Activated CD4-positive, CD25-positive, alpha-beta regulatory T cell (primary cell): ENCODE measurements at places on chromosomes 7 and 10.

- DNase-seq = no peak
Measured at GRCh38 chr10:110457851-110458250, 39.9 kb upstream of the DUSP5 start.

DNA sequence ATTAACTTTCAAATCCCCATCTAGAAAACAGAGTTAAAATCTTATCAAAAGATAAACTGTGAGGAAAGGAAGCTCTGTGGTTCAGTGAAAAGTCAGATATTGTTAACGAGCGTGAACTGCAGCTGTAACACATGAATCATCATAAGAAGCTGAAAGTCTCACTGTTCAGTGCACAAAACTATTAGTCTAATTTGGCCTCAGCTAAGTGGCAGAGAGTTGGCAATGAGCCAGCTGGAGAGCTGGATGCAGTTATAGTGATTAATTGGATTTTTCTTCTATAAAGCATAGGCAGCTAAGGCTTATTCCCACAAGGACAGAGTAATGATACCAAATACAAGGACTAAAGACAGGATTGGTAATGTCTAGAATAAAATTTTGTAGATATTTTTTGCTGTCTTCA is 101.1 kb upstream of the ABCB5 start:
- DNase-seq = no peak

- DNase-seq = no peak
Measured at GRCh38 chr10:103811463-103811862, 43.9 kb downstream of the SH3PXD2A start.

DNA sequence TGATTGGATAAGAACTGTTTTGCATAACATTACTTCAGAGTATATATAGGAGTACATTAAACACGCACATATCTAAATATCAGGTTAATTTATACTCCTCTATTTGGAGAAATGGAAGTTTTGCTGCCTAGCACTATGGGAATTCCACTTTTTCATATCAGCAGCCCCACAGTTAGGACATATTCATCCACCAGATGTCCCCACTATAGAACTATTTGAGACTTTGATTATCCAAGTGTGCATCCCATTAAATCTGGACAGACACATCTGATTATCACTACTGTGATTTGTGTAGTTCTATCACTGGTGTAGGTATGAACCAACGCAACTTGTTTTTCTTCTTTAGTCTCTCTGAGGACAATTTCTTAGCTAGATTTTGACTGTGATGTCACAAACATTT is 345.7 kb downstream of the THSD7A start:
- no peak for DNase-seq

DNA sequence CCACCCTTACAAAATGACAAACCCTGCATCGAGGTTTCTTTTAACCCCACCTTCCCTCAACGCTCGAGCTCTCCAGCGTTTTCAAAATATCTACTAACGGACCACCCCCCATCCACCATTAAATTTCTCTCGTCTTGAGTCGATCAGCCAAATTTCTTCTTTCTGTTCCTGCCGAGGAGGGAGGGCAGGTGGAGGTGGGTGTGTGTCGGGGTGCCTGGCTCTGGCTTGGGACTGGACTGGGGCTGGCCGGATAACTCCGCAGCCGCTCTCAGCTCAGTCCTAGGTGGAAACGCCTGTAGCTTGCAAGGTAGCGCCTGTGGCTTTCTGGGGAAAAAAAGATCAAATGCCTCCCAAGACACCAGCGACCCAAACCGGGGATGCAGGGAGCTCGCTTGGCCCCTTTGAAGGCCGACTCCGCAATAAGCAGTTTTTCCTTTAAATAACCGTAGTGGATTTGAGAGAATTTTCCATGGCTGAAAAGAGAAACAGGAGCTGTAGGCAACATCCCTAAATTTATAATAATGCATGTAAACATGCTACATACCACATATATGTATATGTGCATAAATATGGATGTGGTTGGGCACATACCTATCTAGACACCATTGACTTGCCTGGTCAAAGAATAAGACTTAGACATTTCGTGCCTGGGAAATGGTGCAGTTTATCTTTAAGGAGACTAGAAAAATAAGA is 1.9 kb upstream of the TMEM178B start:
- DNase-seq = no peak

GRCh38 chr7:41656366-41656765 is 46.5 kb downstream of the INHBA start:
- DNase-seq = no peak

DNA sequence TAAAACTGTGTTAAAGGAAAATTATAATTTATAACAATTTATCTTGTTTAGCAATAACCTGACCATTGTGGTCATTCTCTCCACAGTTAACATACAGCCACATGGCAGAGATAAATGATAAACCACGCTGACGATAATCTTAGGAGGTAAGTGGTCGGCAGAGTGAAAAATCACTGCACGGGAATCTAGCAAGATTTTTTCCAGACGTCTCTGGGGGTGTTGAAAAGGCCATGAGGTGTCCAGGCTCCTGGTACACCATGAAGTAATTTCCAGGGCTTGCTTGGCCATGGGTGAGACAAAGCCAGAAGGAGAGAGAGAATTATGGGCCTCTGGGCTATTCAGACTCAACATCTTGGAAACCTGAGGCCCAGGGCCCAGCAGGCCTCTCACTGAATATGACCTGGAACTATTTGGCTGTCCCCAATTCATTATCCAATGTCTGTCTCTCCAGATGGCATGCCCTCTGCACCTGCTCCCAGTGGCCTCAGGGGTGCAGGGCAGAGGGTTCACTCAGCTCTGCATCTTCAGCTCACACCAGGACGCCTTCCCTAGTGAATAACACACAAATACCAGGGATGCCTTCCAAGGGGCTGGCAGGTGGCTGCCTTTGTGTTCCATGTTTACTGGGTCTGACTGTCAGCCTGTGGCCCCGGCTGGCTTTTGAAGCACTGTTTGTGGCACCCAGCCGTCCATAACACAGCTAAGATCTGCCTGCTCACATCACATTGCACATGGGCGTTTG is 590.4 kb upstream of the PFKP start:
- DNase-seq = no peak

GRCh38 chr10:62723375-62723774 is 81.1 kb upstream of the ADO start:
- DNase-seq = no peak

- DNase-seq = no peak
Measured at GRCh38 chr7:155194382-155195140, 103.1 kb upstream of the INSIG1 start.

- DNase-seq = no peak
Measured at GRCh38 chr10:4070184-4070583, 285.2 kb upstream of the KLF6 start.

DNA sequence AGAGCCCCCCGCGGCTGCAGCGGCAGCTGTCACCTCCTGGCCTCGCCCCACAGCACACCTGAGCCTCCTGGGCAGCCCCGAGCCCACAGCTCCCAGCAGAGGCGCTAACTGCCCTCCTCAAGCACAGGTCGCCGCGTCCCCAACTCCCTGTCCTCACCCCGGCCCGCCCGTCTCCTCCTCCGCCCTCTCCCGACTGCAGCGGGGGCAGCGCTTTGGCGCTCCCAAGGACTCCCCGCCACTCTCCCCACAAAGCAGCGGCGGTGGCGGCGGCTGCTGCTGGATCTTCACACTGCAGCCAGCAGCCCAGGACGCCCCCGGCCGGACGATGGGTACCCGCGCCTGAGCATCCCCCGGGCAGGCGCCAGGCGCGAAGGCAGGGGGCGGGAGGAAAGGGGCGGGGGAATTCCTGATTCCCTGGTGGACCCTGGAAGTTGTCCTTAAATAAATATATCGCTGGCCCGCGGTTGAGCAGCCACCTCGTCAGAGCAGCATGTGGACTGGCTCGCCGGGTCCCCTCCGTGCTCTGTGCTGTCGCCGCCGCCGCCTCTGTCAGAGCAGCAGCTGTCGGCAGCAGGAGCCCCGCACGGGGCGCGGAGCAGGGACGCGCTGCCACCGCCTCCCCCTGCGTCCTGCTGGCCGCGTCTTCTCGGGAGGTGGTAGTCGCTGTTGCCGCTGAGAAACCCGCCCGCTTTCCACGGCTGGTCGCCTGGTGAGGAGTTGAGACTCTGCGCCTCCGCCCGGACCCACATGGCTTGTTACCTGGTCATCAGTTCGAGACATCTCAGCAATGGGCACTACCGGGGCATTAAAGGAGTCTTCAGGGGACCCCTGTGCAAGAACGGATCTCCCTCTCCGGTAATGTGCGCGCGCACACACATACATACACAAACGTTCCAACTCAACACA is at the start of gene ZNF804B:
Gene ZNF804B (plus strand): TSS at position 471 of the 906 bp plus-strand sequence. CDS start 277 bp downstream, at position 748.
- DNase-seq = no peak

DNA sequence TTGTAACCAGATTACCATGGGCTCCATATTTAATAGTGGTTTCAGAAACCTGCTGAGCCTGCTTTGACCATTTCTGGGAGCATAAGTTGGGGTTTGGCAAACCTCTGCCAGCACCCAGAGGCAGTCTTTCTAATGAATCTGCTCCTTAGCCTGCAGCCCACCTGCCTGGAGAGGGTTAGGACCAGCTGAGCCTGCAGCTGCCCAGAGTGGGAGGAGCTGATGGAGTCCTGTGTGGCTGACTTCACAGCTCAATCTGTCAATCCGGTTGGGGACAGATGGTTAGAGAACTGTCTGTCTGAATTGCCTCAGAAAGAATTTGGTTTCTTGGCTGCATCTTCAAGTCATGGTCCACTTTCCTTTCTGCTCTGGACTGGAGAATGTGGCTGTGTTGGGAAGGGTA is 444.6 kb downstream of the NRG3 start:
- DNase-seq = no peak

GRCh38 chr10:89102735-89103134 is 104.4 kb downstream of the CH25H start:
- no peak for DNase-seq

- DNase-seq = no peak
Measured at GRCh38 chr10:121368347-121369025, 229.8 kb downstream of the FGFR2 start.

- no peak for DNase-seq
Measured at GRCh38 chr10:86598151-86598550, 56.2 kb upstream of the OPN4 start.

DNA sequence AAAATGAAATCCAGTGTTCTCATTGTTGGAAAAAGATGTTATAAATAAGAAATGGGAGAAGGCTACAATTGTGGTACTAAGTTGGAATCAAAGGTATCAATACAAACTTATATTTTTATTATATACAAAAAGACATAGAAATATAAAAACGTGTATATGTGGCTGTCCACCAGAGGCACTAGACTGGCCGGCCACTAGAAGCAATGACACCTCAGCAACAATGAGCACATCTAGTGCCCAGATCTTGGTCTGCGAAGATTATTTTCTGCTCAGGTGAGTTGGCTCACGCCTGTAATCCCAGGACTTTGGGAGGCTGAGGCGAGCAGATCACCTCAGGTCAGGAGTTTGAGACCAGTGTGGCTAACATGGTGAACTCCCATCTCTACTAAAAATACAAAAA is 21.6 kb downstream of the IDE start:
- no peak for DNase-seq

DNA sequence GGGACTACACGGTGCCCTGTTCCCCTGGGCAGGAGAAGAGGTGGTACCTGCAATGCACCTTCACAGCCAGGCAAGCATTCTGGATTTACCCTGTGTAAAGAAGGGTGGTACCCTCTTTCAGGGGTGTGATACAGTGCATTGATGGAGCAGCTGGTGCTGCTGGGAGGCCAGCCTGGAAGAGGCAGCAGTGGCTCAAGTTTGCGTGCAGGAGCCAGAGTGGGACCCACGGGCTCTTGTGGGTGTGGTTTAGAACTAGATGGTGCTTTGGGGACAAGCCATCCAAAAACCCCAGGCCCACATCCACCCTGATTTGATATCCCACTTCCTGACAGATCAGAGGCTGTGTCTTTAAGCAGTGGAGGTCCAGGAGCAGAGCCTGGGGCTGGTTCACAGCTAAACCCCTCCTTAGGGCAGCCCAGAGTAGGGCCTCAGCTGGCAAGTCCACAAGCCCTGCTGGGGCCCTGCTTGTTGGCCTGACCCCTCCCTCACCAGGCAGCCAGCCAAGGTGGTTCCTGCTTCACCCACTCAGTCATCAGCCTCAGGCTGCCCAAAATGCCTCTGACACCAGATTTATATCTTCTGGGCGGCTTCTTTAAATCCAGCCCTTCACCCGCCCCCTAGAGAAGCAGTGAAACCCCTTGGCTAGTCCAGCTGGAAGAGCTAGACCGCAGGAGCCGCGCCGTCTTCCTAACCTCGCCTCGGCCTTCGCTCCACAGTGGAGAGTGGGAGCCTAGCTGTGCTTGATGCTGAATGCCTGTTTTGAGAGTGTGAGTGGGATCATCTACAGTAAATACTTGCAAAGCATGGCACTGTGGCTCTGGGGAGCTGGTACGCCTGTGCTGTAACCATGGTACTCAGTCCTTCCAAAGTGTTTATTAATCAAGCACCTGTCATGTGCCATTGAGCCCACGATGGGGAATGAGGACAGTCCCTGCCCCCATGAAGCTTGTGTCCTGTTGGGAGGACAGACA is 1.4 kb upstream of the ASIC3 start:
- DNase-seq = no peak

- DNase-seq = no peak
Measured at GRCh38 chr7:133776266-133776665, 350.9 kb upstream of the LRGUK start.

GRCh38 chr7:129671266-129671665 is 59.7 kb downstream of the NRF1 start:
- no peak for DNase-seq

- DNase-seq = no peak
Measured at GRCh38 chr7:114648680-114649079, 234.1 kb downstream of the FOXP2 start.

GRCh38 chr10:15335508-15335907 is 35.6 kb downstream of the FAM171A1 start:
- no peak for DNase-seq

GRCh38 chr10:5447611-5448071 is 35.3 kb downstream of the NET1 start:
- DNase-seq = no peak

DNA sequence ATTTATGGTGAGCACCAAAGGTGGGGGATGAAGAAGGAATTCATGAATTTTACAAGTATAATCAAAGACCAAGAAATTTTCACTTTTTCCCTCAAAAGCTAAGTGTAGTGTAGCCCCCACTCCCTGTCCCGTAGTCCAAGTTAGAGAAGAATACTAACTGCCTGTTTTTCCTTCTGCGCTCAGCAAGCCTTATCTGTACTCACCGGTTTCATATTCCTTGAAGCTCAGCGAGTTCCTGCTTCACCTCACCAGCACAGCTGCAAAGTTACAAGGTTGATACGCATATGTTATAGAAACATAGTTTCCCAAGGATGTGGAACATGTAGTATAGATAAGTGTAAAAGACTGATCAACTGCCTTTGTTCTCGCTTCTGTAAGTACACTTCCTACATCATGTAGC is 16.0 kb upstream of the ZNF33B start:
- no peak for DNase-seq
